Ascending aorta (tissue), 2 donors: ENCODE measurements at places on chromosomes 13 and 19.

DNA sequence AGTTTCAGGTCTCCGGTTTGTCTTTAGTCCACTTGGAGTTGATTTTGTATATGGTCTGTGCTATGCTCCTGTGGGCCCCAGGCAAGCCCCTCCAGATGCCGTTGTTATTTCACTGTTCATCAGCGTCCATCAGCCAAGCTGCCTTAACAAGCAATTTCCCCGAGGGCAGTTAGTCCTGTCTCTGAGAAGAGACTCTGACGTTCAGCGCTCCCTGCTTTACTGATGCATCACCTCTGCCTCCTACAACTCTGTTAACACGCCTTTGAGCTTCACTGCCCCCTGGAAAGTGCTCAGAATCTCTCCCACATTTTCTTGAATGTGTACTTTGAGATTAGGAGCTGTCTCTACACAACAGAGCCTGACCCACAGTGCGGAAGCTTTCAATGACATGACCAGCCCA lies 41.8 kb upstream of the UBAC2 start:
- no peaks in the 10 kb centered on the region for H3K36me3 ChIP-seq
- H3K4me1 ChIP-seq, result no peaks in the 10 kb centered on the region
- H3K27ac ChIP-seq, result no peak overlapping the region
- H3K27me3 ChIP-seq, result no peaks in the 10 kb centered on the region

DNA sequence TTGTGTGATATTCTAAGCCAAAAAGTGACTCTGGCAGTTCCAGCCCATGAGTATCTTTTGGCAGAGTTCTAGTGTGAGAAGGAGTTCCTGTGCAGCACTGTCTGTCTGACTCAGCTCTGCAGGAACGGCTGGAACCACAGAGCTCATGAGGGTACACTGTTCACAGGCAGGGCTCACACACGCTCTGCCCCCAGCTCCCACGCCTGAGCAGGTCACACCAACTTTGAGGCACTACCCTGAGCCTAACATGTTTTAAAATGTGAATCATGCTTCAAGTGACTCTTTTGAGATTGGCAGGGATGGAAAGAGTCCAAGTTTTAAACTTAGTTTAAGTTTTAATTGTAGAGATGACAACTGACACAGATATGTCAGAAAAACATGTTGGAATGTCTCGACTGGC lies 1203.3 kb downstream of the UQCRFS1 start:
- H3K4me1 ChIP-seq, result no peaks in the 10 kb centered on the region
- H3K36me3 ChIP-seq, result no peaks in the 10 kb centered on the region
- DNase-seq, result no peak
- no peak overlapping the region for H3K4me3 ChIP-seq
- H3K27me3 ChIP-seq, result no peaks in the 10 kb centered on the region

GRCh38 chr19:13016628-13017305 lies 21.5 kb downstream of the NFIX start:
- H3K27ac ChIP-seq, result peak overlapping the region; percentile 97
- H3K4me3 ChIP-seq, result peak overlapping the region; percentile 56
- H3K27me3 ChIP-seq, result no peaks in the 10 kb centered on the region
- no peak for DNase-seq
- peaks cover 65% of the 10 kb centered on the region for H3K4me1 ChIP-seq
- H3K36me3 ChIP-seq, result no peaks in the 10 kb centered on the region

GRCh38 chr13:113114511-113115362 lies 7.9 kb upstream of the F10 start:
- H3K4me3 ChIP-seq, result no peak overlapping the region
- no peaks in the 10 kb centered on the region for H3K36me3 ChIP-seq
- peaks cover 4% of the 10 kb centered on the region for H3K4me1 ChIP-seq
- H3K27me3 ChIP-seq, result peaks cover 8% of the 10 kb centered on the region
- H3K27ac ChIP-seq, result no peak overlapping the region

DNA sequence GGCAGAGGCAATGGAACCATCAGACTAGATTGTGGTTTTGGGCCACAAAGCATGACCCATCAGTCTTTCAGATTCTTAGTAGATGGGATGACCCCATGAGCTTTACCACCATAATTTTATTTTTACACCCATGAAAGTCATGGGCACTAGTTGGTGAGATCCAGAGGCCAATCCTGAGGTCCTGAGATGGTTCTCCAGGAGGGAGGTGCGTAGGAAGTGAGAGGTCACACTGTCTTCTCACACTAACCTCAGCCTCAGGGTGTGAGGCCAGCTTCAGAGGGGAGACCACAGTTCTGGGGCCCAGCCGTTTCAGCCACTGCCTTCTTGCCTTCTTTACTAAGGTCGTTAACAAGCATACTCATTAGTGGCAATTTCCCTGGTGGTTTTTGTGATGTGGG lies 106.4 kb downstream of the AKAP11 start:
- no peak overlapping the region for H3K4me3 ChIP-seq
- H3K4me1 ChIP-seq, result no peaks in the 10 kb centered on the region
